Activated T-cell treated with anti-CD3 and anti-CD28 coated beads, Interleukin-2, amount 50 U/mL, for 72 hours (primary cell): ENCODE measurements at places on chromosomes 12 and 14.

DNA sequence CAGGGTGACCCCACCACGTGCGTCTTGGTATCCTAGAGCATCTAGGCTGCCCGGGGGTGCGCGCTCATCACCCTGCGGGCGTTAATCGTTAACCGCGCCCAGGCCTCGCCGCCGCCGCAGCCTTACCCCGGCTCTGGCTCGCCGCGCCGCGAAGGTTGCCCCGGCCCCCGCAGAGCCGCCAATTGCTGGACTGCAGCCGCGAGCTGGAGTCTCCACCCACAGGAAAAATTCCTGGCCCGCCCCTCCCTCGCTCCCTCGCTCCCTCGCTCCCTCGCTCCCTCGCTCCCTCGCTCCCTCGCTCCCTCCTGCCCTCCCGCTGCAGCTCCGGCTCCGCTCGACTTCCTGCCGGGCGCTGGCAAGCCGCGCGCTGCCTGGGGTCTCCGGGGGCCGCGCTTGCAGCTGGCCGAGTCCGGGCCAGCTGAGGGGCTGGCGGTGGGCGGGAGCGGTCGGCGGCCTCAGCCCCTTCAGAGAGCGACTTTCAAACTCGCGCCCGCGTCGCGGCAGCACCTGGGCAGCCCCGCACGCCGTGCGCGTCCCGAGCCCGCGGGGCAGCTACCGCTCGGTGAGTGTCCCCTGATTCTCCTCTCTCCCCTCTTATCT is at the start of gene PLEKHG3:
Gene PLEKHG3 (plus strand): TSS at position 282 of the 600 bp plus-strand sequence. CDS start 23,208 bp downstream, outside the sequence.
- H3K4me3 ChIP-seq = peak within 1 kb of the TSS; percentile 72
- H3K27me3 ChIP-seq = peaks cover 45% of the 10 kb centered on the region
- DNase-seq = peak; percentile 29
- H3K4me1 ChIP-seq = peaks cover 35% of the 10 kb centered on the region

GRCh38 chr12:124688356-124688992 is 121.1 kb upstream of the NCOR2 start:
- H3K27me3 ChIP-seq = peaks cover 29% of the 10 kb centered on the region
- no peak overlapping the region for H3K4me3 ChIP-seq
- no peak overlapping the region for H3K27ac ChIP-seq
- peaks cover 45% of the 10 kb centered on the region for H3K4me1 ChIP-seq
- H3K36me3 ChIP-seq = peaks cover 5% of the 10 kb centered on the region

GRCh38 chr12:131901431-131902331 is 7.3 kb downstream of the ULK1 start:
- no peaks in the 10 kb centered on the region for H3K27me3 ChIP-seq
- no peak for DNase-seq
- H3K4me3 ChIP-seq = no peak overlapping the region

- H3K27me3 ChIP-seq = no peaks in the 10 kb centered on the region
- no peak overlapping the region for H3K4me3 ChIP-seq
- peaks cover 1% of the 10 kb centered on the region for H3K36me3 ChIP-seq
- peaks cover 14% of the 10 kb centered on the region for H3K4me1 ChIP-seq
Observed at GRCh38 chr12:92528586-92528985, 174.2 kb upstream of the PLEKHG7 start.

- H3K4me1 ChIP-seq = peaks cover 56% of the 10 kb centered on the region
- H3K27ac ChIP-seq = peak overlapping the region; percentile 97
- H3K4me3 ChIP-seq = peak overlapping the region; percentile 51
- H3K27me3 ChIP-seq = peaks cover 9% of the 10 kb centered on the region
Observed at GRCh38 chr14:63857466-63858030, 4.7 kb downstream of the SYNE2 start.

- peak overlapping the region; percentile 95 for H3K27ac ChIP-seq
- H3K36me3 ChIP-seq = peaks cover 23% of the 10 kb centered on the region
- DNase-seq = peak; percentile 65
- no peaks in the 10 kb centered on the region for H3K27me3 ChIP-seq
Observed at GRCh38 chr12:121400332-121401139, 618 bp downstream of the RNF34 start.

DNA sequence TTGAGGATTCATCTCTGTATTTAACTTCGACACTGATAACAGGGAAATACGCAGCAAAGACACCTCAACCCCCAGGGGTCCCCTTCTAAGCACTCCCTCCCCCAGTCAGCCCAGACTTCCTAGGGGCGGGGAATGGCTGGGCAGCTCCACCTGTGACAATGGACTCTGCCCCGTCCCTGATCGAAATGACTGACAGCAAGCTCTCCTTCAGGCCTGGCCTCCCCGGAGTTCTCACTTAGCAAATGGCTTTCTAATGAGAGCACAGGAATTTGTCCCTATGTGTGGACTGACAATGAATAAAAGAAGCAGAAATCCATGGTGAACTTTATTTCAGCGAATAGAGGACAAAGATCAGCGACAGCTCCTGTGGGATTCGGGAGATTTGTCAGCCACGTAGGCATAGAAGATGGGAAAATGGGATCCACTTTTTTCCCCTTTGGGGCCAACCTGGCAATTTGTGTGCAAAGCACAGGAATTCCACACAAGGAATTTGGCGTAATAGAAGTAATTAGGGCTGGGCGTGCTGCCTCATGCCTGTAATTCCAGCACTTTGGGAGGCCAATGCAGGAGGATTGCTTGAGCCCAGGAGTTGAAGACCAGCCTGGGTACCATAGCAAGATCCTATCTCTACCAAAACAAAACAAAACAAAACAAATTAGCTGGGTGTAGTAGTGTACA is 63.8 kb downstream of the TNFAIP2 start:
- DNase-seq = no peak
- peaks cover 5% of the 10 kb centered on the region for H3K4me1 ChIP-seq
- no peak overlapping the region for H3K27ac ChIP-seq
- peak overlapping the region; percentile 22 for H3K4me3 ChIP-seq
- H3K27me3 ChIP-seq = peaks cover 50% of the 10 kb centered on the region

DNA sequence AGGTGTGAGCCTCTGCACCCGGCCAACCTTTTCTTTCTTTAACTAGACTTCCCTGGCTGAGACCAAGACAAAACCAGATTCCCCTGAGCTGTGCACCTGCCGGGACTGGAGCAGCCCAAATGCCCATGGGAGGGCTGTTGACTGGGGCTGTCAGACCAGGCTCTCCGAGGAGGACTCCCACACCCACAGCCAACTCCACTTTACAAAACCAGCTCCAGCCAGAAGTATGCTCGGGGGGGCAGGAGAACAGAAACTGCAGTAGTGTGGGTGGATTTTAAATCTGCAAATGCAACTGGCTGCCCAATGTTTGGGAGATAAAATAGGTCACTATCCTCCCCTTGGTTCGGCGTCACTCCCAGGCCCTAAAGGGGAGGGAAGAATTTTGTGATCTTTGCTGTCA is 78.5 kb downstream of the VCPKMT start:
- peak overlapping the region; percentile 60 for H3K4me3 ChIP-seq
- H3K36me3 ChIP-seq = peaks cover 10% of the 10 kb centered on the region
- H3K27ac ChIP-seq = peak overlapping the region; percentile 25
- H3K4me1 ChIP-seq = peaks cover 66% of the 10 kb centered on the region

- H3K36me3 ChIP-seq = peaks cover 17% of the 10 kb centered on the region
- peak overlapping the region; percentile 92 for H3K27ac ChIP-seq
Observed at GRCh38 chr12:6970096-6970527, 352 bp downstream of the PHB2 start.

GRCh38 chr14:29759521-29760340 is 167.9 kb downstream of the PRKD1 start:
- H3K27ac ChIP-seq = no peak overlapping the region
- no peak for DNase-seq
- no peaks in the 10 kb centered on the region for H3K36me3 ChIP-seq

DNA sequence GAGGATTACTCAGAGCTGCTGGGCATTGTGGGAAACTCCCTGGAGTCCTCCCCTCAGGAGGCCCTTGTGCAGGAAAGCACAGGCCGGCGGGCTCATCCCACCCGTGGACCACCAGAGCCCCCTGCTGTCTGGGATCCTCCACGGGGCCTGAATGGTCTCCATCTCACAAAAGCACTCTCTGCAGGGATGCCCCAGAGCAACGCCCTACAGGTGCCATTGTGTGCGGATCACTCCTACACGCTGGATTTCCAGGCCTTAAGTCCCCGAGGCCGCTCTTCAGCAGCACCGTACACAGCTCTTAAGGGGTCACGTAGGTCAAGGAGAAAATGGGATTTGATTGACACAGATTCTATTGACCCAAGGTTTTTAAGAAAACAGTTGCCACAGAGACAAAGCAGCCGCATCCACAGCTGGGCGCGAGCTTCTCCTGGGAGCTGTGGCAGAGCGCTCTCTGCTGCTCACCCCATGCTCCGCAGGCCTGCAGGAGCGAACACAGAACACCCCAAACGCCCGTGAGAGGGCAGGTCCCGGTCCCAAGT is 36.7 kb upstream of the RIMBP2 start:
- peaks cover 5% of the 10 kb centered on the region for H3K36me3 ChIP-seq
- peaks cover 17% of the 10 kb centered on the region for H3K4me1 ChIP-seq
- no peak overlapping the region for H3K27ac ChIP-seq
- DNase-seq = no peak

GRCh38 chr12:67572492-67572891 is 76.1 kb upstream of the DYRK2 start:
- H3K4me3 ChIP-seq = no peak overlapping the region
- H3K4me1 ChIP-seq = peaks cover 6% of the 10 kb centered on the region
- no peaks in the 10 kb centered on the region for H3K36me3 ChIP-seq
- H3K27me3 ChIP-seq = no peaks in the 10 kb centered on the region
- no peak for DNase-seq
- no peak overlapping the region for H3K27ac ChIP-seq

- peaks cover 49% of the 10 kb centered on the region for H3K27me3 ChIP-seq
- peaks cover 19% of the 10 kb centered on the region for H3K4me1 ChIP-seq
- peak; percentile 86 for DNase-seq
- H3K4me3 ChIP-seq = peak overlapping the region; percentile 47
- H3K27ac ChIP-seq = no peak overlapping the region
- H3K36me3 ChIP-seq = no peaks in the 10 kb centered on the region
Observed at GRCh38 chr12:52278575-52279421, 4.4 kb downstream of the KRT86 start.

- H3K4me1 ChIP-seq = no peaks in the 10 kb centered on the region
- H3K27ac ChIP-seq = no peak overlapping the region
- no peak overlapping the region for H3K4me3 ChIP-seq
- no peaks in the 10 kb centered on the region for H3K27me3 ChIP-seq
Observed at GRCh38 chr14:82537831-82538230, 1004.2 kb upstream of the SEL1L start.

- H3K4me3 ChIP-seq = no peak overlapping the region
- H3K27ac ChIP-seq = no peak overlapping the region
- peaks cover 3% of the 10 kb centered on the region for H3K36me3 ChIP-seq
- H3K27me3 ChIP-seq = peaks cover 13% of the 10 kb centered on the region
- no peaks in the 10 kb centered on the region for H3K4me1 ChIP-seq
- no peak for DNase-seq
Observed at GRCh38 chr14:94114589-94115057, 4.1 kb downstream of the IFI27 start.

- no peak overlapping the region for H3K4me3 ChIP-seq
- H3K27ac ChIP-seq = no peak overlapping the region
- H3K36me3 ChIP-seq = peaks cover 2% of the 10 kb centered on the region
- H3K27me3 ChIP-seq = no peaks in the 10 kb centered on the region
- no peak for DNase-seq
- no peaks in the 10 kb centered on the region for H3K4me1 ChIP-seq
Observed at GRCh38 chr12:131123817-131124216, 170.1 kb downstream of the ADGRD1 start.

- no peaks in the 10 kb centered on the region for H3K27me3 ChIP-seq
- no peak overlapping the region for H3K27ac ChIP-seq
- DNase-seq = no peak
- H3K4me3 ChIP-seq = no peak overlapping the region
Observed at GRCh38 chr12:78928200-78929074, 63.9 kb downstream of the SYT1 start.

- H3K4me1 ChIP-seq = peaks cover 49% of the 10 kb centered on the region
- H3K27ac ChIP-seq = no peak overlapping the region
- no peaks in the 10 kb centered on the region for H3K27me3 ChIP-seq
- H3K4me3 ChIP-seq = peak overlapping the region; percentile 6
Observed at GRCh38 chr14:54889919-54890318, 12.7 kb downstream of the GCH1 start.

DNA sequence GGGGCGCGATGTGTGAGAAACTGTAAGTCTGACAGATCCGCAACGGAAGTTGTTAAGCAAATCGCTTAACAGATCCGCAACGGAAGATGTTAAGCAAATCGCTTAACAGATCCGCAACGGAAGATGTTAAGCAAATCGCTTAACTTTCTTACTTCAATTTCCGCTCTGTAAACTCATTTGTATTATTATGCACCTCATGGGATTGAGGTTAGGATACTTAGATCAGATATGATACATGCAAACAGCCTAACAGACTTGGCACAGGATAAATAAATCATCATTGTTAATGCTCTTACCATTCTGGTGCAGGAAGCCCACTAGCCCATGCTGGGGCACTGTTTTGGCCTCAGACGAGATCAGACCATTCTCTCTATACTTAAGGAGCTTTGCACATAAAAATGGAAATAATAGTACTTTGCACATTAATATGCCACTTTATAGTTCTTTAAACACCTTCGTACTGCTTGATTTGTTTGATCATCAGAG is 399 bp downstream of the NCAPD2 start:
- no peaks in the 10 kb centered on the region for H3K27me3 ChIP-seq
- peak overlapping the region; percentile 94 for H3K4me3 ChIP-seq
- H3K36me3 ChIP-seq = peaks cover 9% of the 10 kb centered on the region
- peak; percentile 17 for DNase-seq
- H3K27ac ChIP-seq = peak overlapping the region; percentile 96

DNA sequence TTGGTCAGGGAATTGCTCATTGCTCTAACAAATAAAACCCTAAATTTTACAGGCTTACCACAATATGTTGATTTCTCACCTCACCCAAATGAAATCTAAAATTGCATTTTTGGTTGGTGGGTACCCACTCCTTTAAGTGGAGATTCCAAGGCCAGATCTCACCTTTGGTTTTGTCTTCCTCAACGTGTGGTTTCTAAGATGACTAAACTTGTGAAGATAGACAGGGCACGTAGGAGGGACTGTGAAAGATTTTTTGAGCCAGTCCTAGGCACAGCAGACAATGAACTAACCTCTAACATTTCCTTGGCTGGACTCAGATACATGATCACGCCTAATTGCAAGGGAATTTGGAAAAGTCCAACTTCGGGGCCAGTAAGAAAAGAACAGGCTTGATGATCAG is 1003.9 kb downstream of the FLRT2 start:
- no peak overlapping the region for H3K27ac ChIP-seq
- H3K36me3 ChIP-seq = no peaks in the 10 kb centered on the region
- no peak for DNase-seq
- no peak overlapping the region for H3K4me3 ChIP-seq
